ENCODE measurements at places on chromosomes 7 and 10.
A peak's percentile ranks its signal among the peaks of the same experiment; 100 is the strongest.

DNA sequence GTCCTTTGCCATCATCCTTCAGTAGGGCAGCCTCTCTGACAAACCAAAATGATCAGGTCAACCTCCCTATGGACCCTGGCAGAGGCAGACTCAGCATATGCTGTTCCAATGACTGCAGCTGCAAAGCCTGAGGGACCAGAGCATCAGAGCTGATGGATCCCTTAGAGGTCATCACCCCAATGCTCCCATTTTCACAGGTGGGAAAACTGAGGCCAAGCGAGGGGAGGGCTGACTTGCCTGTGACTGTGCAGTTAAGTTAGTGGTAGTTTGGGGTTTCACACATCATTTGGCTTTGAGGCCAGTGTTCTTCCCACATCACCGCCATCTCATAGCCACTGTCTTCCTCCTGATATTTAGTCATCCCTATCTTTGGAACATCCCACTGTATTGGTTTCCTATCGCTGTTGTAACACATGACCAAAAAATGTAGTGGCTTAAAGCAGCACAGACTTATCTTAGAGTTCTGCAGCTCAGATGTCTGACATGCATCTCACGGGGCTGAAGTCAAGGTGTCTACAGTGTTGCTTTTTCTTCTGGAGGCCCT lies 69.3 kb upstream of the PDZD8 start:
- no peak for DNase-seq

GRCh38 chr10:117320050-117320665 lies 55.1 kb downstream of the PDZD8 start:
- no peak for DNase-seq

DNA sequence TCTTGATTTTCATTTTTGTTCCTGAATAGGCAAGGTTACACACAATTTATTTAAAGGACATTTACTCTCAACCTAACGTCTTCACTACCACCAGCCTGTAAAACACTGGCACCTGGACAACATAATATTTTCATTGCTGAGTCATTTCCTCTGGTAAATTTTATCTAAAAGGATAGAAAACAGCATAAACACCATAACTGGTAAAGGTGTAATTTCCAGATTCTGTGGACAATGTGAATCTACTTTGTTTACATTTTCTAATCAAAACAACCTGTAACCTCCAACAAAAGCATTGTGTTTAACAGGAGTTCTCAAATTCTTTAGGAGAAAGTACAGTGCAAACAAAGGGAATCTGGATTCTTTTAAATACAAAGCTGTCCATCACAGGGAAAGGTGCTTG lies 472.0 kb upstream of the AKR1E2 start:
- DNase-seq = no peak

- no peak for DNase-seq
Observed at GRCh38 chr7:41045556-41046123, 657.2 kb downstream of the INHBA start.

DNA sequence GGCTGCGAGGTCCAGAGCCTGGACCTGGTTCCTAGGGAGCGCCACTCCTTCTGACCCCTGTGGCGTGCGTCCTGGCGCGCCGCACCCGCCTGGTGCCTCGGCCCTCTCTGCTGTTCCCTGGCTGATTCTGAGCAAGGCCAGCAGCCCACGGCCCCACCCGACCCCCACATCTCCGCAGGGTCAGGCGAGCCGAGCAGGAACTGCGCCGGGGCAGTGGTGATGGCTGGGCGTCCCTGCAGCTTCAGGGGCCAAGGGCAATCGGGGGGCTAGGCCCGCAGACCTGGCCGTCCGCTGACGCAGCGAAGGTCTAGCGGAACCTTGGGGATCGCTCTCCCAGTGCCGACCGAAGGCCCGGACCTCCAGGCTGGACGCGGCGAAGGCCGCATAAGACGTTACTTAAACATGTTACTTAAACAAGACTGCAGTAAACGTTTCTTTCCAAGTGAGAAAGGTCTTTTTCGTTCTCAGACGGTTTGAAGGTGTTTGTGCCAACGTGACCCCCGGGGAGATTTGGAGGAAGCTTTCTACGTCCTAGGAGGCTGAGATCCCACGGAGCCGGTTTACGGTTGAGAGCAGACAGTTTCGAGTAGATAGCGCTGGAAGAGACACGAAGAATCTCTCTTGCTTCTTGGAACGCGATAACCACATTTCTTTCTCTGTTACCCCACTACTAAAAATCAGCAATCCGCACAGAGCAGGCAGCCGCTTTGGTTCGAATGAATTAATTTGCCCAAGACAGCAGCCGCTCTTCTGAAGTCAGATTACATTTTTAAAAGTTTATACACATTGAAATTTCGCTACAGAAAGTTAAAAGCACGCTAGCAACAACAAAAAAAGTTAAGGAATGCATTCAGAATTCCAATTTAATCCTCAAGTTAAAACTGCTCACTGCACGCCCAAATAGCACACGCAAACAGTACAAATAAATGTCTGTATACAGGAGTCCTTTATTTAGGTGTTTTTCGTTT lies 4.9 kb upstream of the NKX2-3 start:
- no peak for DNase-seq

DNA sequence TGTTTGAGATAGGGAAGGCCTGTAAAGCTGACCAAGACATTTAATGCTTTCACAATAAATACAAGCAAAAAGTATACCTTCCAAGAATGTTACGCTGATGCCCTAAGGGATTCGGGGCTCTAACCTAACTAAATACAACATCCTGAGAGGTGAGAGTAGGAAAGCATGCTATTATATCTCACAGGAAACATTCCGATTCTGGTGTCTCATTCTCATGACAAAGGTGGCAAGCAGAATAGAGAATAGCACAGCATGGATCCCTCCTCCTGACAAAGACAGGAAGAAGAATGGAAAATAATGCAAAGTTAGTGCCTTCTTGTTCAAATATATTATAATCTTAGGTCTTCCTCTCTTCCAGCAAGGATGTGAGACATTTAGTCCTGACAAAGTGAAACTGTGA lies 504.3 kb downstream of the TFEC start:
- DNase-seq = no peak

- no peak for DNase-seq
Observed at GRCh38 chr7:98724591-98724990, 107.5 kb downstream of the NPTX2 start.

GRCh38 chr10:66187053-66187733 lies 738.6 kb upstream of the LRRTM3 start:
- DNase-seq = no peak

DNA sequence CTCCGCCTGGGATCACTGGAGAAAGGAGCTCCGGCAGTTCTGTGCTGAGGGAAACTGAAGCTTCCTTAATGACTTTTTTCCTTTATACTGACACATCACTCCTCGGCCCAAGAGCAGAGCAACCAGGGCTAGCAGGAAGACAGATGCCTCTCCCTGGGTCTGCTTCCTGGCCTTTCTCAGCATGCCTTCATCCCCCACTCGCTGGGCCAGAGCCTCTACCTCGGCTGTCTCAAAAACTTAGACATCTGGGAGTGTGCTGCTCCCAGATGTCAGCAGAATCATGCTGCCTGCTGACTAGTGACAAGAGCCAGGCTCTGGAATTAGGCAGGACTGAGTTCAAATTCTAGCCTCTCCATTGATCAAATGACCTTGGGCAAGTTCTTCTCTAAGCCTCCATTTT lies 24.4 kb upstream of the LRRC4 start:
- DNase-seq = no peak

GRCh38 chr10:75972491-75973276 lies 541.3 kb downstream of the LRMDA start:
- DNase-seq = no peak

DNA sequence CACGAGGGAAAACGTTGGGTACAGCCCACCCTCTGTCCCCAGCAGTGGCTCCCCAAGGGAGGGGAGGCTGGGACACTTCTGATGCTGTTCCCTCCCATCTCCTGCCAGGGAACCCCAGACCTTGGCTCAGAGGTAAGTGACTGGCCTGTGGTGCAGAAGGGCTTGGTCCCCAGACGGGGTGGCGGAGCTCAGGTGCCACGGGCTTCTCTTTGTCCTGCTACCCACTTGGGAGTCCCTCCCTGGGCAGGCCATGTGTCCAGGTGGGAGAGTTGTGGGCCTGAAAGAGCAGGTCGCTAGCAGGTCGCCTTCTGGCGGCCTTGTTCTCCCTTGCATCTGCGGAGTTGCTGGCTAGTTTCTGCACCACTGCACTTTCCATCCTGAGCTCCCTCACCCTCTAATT lies 10.1 kb downstream of the ATP5MF start:
- no peak for DNase-seq

DNA sequence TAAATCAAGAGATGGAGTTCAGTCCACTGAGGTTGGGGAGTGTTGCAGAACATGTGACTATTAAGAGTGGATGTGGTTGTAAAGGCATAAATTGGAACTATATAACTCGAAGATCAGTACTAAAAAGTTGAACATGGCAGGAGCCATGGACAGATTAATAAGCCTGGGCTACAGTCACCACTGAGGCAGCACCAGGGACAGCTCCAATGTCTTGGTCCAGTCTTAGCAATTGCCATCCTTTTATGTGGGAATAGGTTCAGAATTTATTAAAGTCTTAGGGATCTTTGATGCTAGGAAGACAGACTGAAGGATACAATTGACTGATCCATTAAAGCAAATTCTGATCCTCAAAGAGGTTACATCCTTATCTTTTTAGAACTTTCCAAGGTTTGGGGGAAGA lies 156.6 kb downstream of the ADRA2A start:
- DNase-seq = no peak

DNA sequence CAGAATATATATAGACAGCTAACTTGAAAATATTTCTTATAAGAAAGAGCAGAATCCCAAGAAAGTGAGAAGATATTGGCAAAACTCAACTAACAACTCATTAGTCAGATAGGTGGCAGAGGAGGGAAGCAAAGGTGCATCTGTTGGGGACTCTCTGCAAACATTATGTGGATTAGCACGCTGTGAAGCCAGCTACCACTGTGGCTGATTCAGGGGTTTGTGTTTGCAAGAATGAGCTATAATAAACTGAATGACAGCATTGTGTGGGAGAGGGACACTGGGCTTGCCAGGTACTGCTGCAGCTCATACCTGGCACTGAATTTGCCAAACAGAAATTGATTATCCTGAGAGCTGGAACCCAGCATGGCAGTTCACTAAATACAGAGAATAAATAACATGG lies 170.3 kb upstream of the MINDY3 start:
- no peak for DNase-seq

DNA sequence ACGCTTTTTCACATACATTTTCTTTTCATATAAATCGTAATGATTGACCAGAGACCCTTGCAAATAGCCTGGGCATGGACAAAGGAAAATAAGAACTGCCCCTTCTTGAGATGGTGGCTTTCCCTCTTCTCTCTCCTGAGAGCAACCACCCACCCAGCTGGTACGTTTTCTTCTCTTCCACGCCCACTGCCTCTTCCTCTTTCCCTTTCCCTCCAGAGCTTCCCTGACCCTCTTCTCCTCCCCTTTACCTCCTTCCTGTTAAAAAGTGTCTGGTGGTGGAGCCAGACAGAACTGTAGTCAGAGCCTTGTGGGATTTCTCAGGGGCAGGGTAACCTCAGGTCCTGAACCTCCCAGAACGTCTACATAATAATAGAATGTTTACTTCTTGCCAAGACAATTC lies 23.2 kb downstream of the GPR141 start:
- DNase-seq = no peak

GRCh38 chr7:73557108-73557396 lies 438 bp downstream of the BCL7B start:
- DNase-seq = peak; percentile 97

DNA sequence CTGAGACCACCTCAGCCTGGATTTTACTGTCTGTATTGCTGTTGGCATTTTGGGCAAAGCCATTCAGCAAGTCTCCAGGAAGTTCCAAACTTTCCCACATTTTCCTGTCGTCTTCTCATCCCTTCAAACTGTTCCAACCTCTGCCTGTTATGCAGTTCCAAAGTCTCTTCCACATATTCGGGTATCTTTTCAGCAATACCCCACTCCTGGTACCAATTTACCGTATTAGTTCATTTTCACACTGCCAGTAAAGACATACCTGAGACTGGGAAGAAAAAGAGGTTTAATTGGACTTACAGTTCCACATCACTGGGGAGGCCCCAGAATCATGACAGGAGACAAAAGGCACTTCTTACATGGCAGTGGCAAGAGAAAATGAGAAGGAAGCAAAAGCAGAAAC lies 62.8 kb downstream of the INPP5A start:
- DNase-seq = no peak

- DNase-seq = no peak
Observed at GRCh38 chr10:28991333-28992270, 297.3 kb upstream of the LYZL1 start.

DNA sequence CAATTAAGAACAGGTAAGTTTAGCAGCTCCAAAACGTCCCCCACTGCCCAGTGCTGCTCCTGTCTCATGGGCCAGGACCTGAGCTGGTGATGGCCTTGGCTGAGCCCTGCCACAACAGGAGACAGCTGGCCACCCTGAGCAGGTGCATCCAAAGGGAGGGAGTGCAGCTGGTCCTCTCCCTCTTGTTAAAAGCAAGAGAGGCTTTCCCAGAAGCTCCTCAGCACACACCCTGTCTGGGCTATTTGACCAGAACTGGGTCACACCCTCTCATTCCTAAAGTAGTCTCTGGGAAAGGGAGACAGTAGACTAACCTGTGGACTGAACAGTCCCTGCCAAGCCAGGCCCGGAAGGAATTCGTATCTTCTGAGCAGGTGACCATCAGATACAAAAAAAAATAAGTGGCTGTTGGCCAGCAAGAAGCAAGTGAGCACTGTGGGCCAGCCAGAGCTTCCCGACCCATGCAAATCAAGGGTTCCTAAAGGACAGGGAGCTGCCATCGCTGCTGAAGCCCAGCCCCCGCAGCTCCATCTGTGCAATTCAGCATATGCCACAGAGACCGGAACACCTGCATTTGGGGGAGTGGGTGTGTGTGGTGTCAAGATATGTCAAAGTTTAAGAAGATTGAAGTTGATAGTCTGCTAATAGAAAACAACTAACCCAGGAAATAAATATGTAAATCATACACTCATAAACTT lies 2.1 kb upstream of the TMEM72 start:
- no peak for DNase-seq

DNA sequence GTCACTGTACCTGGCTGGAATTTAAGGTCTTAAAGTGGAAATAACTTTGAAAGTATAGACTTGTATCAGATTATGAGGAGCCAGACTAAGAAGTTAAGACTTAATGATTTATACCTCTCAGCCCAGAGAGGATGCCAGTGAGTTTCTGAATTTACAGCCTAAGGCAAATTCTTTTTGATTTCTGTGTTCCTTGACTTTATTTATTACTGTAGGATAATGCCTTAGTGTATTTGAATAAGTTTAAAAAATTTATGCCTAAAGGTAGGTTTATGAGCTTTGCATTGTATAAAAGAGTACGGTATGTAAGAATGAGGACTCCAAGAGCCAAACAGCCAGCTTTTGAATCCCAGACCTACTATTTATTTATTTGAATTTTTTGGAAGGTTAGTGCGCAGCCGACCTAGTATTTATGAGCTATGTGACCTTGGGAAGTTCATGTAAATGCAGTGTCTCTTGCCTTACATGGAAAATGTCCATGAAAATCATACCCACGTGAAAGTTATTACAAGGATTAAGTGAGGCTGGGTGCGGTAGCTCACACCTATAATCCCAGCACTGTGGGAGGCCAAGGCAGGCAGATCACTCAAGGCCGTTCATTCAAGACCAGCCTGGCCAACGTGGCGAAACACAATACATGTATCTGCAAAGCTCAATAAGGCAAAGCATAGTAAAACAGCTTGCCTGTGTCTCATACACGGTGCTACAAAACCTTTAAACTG lies 174.6 kb downstream of the AUTS2 start:
- DNase-seq = no peak
